HFF-Myc (cell line): ENCODE measurements at places on chromosomes 12 and 14.

- no peak for DNase-seq
Measured at GRCh38 chr12:49821373-49822287, 6.6 kb downstream of the NCKAP5L start.

- no peak for DNase-seq
Measured at GRCh38 chr12:6044082-6044481, 80.4 kb downstream of the VWF start.

- DNase-seq = no peak
Measured at GRCh38 chr12:14272956-14273912, 92.2 kb upstream of the ATF7IP start.

DNA sequence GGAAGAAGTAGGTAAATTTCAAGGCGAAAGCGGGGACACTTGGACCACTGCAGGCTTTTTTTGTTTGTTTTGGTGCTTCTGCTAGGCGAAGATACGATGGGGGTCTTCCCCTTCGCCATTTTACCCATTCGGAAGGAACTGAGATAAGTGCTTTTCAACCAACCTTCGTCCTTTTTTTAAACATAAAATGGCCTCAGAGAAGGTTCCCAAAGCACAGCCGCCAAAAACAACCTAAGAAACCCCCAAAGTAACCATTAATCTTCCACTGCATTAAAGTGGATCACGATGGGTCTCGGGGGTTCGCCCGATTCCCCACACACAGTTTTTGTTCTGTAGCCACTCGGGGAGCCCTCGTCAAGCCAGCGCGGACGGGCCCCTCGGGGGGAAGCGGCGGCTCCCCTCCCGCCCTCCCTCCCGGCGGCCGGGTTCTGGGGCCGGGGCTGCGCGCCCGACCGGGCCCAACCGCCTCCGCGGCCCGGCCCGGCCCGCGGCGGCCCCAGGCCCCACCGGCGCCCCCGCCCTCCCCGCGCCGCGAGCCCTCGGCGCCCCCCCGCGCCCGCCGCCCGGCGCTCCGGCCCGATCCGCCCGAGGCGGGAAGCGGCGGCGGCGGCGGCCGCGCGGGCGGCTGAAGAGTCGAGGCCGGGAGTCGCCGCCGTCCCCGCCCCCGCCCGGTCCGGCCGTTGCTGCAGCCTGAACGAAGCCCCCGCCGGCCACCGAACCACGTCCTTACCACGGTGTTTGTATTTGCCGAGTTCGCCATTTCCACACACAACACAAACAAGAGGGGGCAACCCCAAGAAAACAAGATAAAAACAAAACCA is 790 bp downstream of the GTF2A1 start:
- no peak for DNase-seq

DNA sequence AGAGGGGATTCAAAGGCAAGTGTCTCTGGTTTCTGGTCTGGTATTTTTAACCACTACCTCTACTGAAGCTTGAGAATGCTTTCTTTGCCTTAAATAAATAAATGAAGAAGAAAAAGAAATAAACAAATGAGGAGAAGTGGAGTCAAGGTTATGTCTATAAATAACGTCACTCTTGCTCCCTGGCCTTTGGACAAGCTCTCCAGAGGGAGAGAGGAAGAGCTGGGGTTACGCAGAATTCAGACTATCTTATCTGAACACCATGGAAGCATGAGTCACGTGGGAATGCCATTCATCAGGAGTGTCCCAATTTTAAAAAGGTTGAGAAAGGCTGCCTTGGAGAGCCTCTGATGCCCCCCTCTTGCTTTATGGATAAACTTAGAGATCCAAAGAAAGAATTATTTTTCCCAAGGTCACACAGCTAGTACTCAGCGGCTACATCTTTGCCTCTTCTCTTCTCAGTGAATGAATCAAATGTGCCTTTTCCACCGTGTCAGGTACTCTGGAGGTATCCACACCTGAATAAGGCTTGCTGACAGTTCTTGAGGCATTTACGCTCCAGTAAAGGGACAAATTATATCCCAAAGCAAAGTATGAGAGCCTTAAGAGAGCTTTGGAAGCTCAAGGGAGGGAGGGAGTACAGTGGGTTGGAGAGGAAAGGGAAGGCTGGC is 12.9 kb upstream of the MSI1 start:
- no peak for DNase-seq

DNA sequence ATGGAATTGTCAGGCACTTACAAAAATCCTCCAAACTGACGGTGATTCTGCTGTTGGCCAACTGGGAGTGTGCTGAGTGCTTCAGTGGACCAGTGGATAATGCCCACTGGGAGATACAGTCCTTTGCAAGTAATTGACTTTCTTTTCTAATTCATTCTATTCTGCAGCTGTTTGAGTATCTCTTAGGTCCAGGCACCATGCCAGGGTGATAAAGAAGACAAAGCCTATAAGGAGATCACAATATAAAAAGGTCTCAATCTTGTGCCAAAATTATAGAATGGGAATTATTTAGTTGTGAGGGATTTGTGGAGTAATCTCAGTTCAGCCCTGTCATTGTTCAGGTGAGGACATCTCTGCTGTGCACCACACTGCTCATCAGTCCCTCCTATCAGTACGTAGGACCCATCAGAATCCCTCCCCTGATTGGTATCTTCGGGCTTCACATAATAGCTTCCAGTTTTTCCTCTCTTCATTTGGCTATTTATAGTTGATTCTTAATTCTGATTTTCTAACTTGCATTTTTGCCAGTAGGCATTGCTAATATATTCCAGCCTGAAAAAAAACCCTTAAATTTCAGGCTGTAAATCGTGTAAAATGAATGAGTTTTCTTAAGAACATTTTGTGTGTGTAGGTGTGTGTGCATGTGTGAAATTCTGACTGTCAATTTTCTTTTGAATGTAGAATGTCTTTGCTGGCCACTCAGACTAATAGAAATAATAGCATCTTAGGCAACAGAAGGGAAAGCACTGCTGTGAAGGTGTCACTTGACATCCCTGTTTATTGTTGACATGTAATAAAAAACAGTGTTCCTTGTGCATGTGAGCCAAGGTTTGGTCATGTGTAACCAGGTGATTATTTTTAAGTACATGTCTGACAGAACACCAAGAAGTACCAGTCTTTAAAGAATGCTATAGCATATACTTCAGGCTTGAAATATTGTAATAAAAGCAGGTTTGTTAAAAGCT is 457.6 kb upstream of the RGS6 start:
- DNase-seq = no peak

- DNase-seq = no peak
Measured at GRCh38 chr12:69511469-69512267, 41.5 kb downstream of the FRS2 start.

DNA sequence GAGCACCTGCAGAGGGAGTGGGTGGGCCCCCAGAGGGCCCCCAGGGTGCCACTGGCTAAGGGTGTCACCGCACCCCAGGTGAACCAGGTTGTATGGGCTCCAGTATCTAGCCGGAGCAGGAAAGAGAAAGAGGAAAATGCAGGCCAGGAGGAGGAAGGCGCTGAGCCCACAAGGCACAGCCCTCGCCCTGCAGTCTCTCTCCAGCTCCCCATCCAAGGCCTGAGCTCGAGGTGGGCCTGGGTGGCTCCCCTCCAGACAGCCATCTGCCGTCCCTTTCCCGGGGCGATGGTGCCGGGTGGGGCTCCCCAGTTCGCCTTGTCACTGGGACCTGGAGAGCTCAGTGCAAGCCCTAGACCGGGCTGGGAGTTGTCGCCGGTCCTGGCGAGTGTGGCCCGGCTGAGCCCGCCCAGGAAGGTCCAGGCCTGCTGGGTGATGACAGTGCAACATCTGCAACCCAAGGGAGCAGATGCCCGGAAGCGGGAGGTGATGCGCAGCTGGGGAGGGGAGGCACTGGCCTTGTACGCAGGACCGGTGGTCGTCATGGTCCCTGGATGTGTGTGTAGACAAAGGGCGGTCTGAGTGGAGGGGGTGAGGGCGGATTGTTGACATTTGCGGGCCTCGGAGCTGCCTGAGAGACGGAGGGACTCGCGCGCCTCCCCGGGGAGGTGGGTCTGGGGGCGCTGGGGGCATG is 716 bp downstream of the TMEM179 start:
- no peak for DNase-seq

DNA sequence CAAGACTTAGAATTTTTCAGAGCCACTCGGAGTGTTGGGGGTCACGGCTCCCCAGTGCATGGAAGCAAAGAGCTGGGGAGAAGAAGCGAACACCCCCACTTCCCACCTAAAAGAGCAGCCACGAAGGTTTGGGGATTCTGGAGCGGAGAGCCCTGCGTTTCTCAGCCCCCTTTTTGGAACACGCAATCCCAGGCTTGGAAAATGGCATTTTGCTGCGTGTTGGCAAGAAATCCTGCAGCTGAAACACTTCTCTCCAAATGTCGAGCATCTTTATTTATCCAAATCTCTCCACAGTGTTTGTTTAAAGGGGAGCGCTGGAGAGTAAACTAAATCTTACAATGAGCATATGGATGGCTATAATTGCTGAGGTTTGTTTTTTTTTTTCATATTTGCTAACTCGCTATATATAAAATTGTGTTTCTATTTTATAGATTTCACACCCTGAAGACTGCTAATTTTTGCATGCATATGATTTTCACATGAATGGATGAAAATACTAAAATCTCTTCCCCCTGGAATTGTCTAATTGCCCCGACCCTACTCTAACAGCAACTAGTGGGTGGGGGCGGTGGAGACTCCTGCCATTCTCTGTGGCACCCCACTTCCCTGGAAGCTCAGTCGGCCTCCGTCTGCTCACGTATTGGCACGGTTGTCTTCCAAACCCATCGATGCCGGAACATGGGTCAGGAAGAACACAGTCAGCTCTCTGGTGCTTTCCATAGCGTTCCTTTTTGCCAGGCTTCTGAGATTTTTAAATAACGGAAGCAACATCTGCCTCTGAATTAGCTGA is 120.5 kb downstream of the GCH1 start:
- no peak for DNase-seq

- DNase-seq = no peak
Measured at GRCh38 chr14:103711516-103712431, 3.5 kb downstream of the XRCC3 start.

GRCh38 chr12:10235761-10236631 is 23.3 kb downstream of the GABARAPL1 start:
- DNase-seq = no peak

- DNase-seq = no peak
Measured at GRCh38 chr12:42361909-42362646, 36.1 kb downstream of the PPHLN1 start.

DNA sequence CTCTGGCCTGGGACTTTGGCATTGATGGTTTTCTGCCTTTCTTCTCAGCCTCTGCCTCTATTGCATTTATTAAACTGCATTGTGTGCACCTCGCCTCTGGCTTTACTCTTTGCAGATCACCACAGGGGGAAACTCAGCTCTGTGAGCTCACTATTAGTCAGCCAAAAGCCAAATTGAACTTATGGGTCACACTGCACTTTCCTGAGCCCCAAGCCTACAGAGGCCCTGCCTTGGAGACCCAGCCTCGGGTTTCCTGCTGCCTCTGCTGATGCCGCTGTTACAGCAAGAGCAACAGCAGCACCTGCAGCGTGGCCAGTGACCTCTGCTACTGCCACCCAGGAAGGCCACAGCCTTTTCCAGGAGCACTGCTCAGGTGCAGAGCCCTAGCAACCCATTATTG is 122.5 kb downstream of the DAD1 start:
- no peak for DNase-seq
